ENCODE measurements at places on chromosomes 16 and 17.

DNA sequence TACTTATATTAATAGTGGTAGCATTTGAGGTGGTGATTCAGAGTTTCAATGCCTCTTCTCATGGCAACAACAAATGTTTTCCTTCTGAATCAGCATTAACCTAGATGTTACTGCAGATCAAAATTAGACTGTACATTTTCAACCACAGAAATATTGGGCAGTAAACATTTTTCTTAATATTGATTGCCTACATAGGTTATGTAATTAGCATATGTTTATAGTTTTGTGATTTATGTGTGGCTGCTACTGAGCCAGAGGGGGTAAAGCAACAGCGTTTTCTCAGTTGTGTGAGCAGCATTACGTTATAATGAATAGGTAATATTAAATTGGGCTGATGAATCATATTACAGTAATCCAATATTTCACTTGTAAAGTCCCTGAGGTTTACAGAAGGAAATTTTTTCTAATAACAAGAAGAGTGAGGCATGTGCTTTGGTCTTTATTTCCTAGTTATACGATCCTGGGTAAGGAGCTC, 18.8 kb upstream of the BMERB1 start:
- no peak for DNase-seq

GRCh38 chr16:4911970-4912386, 25.0 kb downstream of the PPL start:
- no peak for DNase-seq

- no peak for DNase-seq
These were observed 8.8 kb downstream of the SLC9A5 start for GRCh38 chr16:67257486-67258160.

DNA sequence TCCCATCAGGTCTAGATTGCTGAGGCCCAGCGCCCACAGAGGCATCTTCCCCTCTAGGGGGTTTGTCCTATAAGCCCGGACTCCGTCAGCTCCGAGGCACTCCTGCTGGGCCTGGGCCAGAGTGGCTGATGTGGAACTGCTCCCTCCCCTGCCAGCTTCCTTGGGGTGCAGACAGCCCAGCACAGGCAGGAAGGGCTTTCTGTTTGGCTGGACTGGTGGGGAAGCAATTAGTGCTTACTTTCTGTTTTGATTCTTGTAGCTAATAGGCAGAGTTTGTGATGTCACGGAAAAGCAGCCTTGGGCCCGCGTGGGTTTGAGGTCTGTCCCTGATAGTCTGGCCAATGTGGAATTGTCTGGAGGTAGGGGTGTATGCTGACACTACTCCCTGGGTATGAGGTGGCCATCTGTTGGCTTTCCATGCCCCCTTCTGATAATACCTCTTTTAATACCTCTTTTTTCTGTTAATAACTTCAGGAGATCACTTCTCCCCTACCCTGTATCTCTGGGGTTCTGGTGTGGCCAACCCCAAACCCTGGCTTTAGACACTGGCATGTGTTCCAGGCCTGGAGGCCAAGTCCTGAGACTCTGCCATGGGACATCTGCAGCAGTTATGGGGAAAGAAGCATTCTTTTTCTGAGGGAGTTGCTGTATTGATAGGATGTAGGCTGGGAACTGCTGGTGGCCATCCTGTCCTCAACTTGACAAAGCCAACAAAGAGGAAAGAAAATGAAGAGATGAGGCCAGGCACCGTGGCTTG, 190.9 kb downstream of the RAB11FIP4 start:
- DNase-seq: no peak

GRCh38 chr17:74257311-74257710, 16.7 kb upstream of the DNAI2 start:
- no peak for DNase-seq

DNA sequence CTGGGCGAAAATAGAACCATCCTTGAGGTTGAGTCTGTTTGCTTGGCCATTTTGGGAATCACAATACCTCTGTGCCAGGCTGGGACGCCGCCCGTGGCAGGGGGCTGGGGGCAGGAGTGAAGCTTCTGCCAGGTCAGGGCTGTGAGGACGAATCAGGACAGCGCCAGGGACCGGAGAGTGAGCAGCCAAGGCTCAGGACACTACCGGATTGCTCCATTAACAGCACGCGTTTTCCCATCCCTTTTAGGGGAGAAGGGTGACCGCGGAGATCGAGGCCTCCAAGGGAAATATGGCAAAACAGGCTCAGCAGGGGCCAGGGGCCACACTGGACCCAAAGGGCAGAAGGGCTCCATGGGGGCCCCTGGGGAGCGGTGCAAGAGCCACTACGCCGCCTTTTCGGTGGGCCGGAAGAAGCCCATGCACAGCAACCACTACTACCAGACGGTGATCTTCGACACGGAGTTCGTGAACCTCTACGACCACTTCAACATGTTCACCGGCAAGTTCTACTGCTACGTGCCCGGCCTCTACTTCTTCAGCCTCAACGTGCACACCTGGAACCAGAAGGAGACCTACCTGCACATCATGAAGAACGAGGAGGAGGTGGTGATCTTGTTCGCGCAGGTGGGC, 23.4 kb downstream of the C1QTNF1 start:
- DNase-seq: no peak

DNA sequence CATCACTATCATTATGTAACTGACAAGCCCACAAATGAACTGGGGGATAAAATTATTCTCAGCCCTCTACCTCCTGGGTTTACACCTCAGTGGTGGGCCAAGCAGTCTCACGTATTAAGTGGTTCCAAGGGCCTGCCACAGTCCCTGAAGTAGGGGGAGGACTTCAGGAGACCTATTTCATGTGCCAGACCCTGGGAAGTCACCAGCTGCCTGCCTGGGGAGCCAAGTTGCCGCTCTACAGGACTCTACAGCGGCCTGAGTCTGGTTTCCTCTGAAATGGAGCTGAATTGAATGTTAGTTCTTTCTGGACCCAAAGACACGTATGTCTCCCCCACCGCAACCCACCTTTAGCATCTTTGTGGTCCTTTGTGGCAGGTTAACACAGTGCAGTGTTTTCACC, 187.0 kb downstream of the IRX3 start:
- no peak for DNase-seq

DNA sequence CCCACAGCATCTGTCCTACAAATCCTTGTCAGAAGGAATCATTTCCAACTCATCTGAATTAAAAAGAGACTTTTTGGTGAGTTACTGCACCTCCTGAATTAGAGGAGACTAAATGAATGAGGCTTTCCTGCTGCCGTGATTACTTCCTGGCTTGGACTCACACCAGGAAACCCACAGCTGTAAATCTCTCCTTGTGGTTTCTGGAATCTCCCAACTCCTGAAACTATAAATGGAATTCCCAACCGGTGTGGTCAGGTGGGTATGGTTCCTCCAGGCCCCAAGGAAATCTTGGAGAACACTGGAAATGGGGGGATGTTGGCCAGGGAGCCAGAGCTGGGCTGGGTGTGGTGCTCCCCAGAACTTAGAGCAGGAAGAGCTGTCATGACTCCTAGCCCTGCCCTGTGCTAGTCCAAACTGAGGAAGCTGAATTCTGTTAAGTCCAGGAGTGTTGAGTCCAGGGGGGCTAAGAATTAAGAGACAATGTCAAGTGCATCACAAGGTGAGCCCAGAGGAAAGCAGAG, 216.4 kb downstream of the GSG1L start:
- DNase-seq: no peak

- no peak for DNase-seq
These were observed 172.6 kb downstream of the HAPSTR1 start for GRCh38 chr16:9264067-9264466.

- DNase-seq: no peak
These were observed 5.7 kb downstream of the QPRT start for GRCh38 chr16:29684679-29685078.

DNA sequence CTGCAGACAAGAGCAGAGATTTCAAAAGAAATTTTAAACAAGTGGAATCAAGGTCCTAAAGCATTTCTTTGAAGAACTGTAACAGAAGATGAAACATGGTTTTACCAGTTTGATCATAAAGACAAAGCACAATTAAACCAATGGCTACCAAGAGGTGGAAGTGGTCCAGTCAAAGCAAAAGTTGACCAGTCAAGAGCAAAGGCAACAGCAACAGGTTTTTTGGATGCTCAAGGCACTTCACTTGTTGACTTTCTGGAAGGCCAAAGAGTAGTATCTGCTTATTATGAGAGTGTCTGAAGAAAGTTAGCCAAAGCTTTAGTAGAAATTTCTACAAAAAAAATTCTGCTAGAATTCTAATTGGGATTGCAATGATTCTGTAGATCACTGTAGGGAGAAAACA, 5.3 kb downstream of the DDX52 start:
- DNase-seq: no peak

DNA sequence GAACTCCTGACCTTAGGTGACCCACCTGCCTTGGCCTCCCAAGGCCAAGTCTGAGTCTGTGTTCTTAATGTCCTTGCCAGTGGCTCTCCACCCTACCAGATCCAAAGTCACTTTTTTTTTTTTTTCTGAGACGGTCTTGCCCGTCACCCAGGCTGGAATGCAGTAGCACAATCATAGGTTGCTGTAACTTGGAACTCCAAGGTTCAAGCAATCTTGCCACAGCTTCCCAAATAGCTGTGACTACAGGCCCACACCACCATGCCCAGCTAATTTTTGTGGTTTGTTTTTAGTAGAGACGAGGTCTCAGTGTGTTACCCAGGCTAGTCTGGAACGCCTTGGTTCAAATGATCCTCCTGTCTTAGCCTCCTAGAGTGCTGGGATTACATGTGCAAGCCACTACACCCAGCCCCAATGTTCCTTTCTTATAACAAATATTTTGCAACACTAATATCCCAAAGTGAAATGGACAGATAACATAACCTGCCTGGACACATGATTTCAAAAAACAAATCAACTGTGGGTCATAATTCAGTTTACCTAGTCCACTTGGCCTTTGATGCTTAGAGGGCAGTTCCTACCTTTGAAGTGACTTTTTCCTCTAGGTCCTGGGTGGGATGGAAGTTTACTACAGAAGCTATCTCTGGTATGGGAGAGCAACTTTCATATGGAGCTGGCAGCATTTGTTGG, 4.0 kb upstream of the RAPGEFL1 start:
- DNase-seq: no peak

DNA sequence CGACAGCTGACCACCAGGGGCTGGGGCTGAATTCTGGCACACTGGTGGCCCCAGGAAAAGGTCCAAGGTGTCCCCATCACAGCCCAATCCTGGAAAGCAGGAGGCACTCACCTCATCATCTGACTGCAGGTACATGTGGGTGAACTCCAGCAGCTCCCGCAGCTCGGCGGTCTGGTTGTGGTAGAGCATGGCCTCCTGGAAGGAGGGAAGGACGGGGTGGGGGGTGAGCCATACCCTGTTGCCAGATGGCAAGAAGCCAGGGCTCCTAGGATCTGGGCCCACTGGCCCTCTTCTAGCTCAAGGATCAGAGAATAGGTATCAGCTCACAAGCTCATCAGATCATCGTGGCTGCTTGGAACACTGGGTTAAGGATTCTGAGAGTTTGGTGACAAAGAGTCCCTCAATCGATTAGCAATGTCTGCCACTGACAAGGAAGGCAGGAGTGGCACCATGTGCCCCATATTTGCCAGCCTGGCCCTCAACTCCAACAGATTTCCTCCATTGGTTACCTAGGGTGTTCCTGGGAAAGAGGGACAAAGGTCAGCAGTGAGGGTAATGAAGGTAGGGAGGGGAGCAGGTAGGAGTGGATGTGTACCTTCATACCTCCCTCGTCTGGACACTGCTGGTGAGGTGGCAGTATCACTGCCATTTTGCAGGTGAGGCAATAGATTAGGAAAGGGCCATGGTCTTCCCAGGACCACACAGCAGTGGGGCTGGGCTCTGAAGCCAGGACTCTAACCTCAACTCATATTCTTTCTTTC, 4.9 kb downstream of the P3H4 start:
- no peak for DNase-seq

- no peak for DNase-seq
These were observed at the start of gene KCNAB3 for GRCh38 chr17:7929158-7930023. Gene KCNAB3, minus strand, starts transcription at chr17:7929856. Its CDS starts 421 bp downstream, at chr17:7929435.

- no peak for DNase-seq
These were observed 309.4 kb upstream of the CDH5 start for GRCh38 chr16:66057057-66057456.

- DNase-seq: no peak
These were observed at the start of gene C17orf107 for GRCh38 chr17:4899341-4900230. Gene C17orf107, plus strand, starts transcription at chr17:4899536. Its CDS starts 227 bp downstream, at chr17:4899763.

Measured in GF-D8 (cell line).